Ovary (tissue), 10 donors: ENCODE measurements at places on chromosomes 1 and 21.
A peak's percentile ranks its signal among the peaks of the same experiment; 100 is the strongest.

GRCh38 chr1:242886137-242886536 is 361.6 kb upstream of the PLD5 start:
- DNase-seq: no peak

DNA sequence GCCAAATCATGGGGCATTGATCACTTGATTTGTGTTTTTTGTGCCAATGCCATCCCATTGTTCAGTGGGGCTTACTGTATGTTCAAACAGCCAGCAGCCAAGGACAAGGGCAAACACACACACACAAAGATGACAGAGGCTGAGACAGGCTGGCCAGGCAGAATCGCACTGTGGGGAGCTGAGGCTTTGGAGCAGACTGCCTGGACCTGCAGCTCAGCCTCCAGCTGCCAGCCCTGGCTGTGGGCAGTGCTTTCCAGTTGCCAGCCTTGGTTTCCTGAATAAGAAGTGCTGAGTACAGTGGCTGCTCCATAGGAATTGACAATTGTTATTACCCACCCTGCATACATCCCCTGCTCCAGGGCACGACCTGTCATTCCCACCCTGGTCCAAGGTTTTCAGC is 16.9 kb upstream of the PCP4 start:
- DNase-seq: no peak

GRCh38 chr1:98783821-98784220 is 122.3 kb downstream of the SNX7 start:
- DNase-seq: no peak

GRCh38 chr1:209391792-209392191 is 191.7 kb upstream of the CAMK1G start:
- DNase-seq: no peak

DNA sequence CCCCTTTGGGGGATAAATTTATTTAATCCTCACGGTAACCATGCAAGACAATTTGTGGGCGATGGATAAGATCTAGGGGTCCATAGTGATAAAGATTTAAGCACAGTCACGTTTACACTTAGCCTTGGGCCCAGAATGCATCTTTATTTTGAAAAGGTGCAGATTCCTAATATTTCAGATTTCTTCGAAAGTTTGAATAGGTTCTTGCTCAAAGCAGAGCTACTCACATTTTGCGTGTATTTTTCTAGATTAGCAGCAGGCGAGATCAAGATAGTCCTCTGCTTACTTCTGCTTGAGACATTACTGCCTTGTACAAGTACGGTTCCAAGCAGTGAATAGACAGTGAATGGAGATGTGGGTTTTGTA is 647 bp downstream of the TSEN15 start:
- DNase-seq: no peak

DNA sequence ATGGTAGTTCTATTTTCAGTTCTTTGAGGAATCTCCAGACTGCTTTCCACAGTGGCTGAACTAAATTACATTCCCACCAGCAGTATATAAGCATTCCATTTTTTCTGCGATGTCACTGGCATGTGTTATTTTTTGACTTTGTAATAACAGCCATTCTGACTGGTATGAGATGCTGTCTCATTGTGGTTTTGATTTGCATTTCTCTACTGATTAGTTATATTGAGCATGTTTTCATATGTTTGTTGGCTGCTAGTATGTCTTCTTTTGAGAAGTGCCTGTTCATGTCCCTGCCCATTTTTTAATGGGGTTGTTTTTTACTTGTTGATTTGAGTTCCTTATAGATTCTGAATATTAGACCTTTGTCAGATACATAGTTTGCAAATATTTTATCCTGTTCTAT is 87.9 kb downstream of the RPS6KC1 start:
- no peak for DNase-seq

GRCh38 chr21:46620846-46621245 is 14.6 kb upstream of the PRMT2 start:
- DNase-seq: no peak

DNA sequence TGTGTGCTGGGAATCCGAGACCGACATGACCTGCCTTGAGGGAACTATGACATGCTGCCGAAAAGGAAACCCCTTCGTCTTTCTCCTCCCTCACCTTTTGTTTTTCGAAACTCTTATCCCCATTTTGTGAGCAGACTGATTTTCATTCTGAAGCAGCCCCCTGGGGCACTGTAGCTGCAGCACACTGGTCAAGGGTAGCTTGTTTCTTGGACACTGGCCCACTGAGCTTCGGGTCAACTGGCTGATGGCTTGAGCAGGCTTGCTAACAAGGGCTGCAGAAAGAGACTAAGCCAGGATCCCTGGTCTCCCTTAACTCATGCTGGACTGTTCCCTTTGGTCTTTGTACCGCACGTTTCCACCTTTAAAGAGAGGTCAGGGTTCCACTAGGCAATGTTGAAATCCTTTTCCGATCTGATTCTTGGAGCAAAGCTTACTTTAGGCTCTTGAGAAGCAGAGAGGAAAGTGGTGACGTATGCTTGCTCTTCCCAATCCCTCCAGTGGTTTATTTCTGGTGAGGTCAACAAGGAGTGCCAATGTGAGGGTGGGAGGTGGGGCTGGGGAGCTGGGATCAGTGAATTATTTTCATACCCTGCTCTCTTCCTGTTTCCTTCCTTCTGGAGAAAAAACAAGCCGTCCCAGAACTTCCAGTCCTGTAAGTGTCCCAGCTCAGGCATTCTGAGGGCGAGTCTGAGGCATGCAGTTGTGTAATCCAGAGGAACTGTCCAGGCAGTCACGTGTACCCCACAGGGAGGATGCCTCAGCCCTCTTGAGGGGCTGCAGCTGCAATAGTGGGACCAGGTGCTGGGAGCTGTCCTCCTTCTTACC is 7.6 kb downstream of the CYP4B1 start:
- DNase-seq: peak; percentile 53

- DNase-seq: no peak
Measured at GRCh38 chr1:209869291-209870149, 41.7 kb downstream of the UTP25 start.

DNA sequence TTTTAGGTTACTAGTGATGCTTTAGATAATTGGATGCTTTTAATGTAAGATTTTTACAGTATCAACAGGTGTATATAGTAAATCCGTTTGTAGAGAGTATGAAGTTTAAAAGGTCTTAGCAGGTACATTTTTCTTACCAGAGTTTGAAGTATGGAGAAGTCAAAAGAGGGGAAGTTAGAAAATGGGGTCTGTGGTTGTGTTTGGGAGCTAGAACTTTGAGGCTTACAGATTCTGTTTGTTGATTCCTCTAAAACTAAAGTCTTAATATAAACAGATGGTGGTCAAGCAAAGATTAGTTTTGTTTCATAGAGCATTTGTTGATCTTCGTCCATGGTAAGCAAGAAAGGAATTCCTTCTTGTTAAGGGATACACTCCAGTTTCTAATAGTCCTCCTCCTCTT is 35.8 kb downstream of the CDC42 start:
- DNase-seq: no peak

DNA sequence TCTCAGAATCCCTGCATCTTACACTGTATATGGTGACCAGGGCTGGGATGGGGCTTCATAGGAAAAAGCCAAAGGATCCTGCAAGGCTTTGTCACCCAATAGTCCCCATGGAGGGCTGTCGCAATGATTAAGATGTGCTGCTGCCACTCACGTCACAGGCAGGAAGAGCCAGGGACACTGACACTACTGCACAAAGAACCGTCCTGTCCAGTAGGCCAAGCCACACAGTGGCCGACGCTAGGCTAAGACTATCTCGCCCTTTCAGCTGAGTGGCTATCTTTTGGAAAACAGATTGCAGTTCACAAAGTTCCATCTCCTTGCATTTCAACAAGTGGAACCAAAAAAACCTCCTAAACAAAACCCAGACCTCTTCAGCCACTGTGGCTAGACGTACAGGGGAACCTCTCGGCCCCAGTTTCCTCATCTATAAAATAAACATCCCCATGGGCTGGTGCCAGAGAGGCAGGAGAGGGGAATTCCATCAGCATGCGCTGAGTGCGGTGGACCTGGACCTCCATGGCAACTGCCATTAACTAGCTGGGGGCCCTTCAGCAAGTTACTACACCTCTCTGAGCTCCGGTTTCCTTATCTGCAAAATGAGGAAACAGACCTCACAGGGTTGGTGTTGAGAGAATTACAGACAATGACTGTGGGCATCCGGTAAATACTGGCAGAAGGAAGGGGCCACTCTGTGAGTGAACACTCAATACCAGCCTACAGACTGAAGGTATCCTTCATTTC is 8.7 kb downstream of the CAPZB start:
- DNase-seq: no peak

GRCh38 chr21:42444745-42445059 is 41.0 kb downstream of the UBASH3A start:
- no peak for DNase-seq

DNA sequence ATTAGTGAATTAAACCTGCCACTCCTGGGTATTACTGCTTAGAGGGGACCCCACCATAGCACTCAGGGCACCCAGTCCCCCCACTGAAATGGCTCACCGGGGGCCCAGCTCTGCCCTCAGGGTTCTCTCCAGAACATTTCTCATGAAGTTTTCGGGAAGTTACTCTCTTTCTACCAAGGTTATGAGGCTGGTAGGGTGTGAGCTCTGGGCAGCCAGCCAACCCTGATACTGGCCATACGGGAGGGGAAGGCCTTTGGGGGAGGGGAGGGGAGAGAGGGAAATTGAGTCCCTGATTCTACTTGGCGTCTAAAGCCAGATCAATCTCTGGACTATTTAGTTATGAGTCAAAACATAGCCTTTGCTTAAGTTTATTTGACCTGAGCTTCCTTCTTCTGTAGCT is 12.9 kb upstream of the PDE9A start:
- peak; percentile 49 for DNase-seq

- no peak for DNase-seq
Measured at GRCh38 chr21:25373126-25374082, 233.9 kb downstream of the MRPL39 start.

GRCh38 chr21:29958551-29958950 is 18.8 kb upstream of the GRIK1 start:
- no peak for DNase-seq

DNA sequence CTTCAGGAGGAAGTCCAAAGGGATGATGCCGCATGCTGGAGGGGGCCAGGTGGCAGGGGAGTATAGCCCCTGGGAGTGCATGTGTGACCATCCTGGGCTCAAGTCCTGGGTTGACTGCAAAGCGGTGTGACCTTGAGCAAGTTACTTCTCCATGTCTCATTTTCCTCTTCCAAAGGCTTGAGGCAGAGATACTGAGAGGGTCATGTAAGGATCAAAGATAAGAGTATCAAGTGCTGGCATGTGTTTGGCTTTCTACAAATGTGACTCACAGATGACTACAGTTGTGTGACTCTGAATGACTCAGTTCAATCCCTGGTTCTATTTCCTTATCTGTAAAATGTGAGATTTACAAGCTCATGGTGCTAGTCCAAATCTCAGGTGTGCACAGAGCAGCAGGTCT is 26.1 kb downstream of the PROK1 start:
- no peak for DNase-seq

DNA sequence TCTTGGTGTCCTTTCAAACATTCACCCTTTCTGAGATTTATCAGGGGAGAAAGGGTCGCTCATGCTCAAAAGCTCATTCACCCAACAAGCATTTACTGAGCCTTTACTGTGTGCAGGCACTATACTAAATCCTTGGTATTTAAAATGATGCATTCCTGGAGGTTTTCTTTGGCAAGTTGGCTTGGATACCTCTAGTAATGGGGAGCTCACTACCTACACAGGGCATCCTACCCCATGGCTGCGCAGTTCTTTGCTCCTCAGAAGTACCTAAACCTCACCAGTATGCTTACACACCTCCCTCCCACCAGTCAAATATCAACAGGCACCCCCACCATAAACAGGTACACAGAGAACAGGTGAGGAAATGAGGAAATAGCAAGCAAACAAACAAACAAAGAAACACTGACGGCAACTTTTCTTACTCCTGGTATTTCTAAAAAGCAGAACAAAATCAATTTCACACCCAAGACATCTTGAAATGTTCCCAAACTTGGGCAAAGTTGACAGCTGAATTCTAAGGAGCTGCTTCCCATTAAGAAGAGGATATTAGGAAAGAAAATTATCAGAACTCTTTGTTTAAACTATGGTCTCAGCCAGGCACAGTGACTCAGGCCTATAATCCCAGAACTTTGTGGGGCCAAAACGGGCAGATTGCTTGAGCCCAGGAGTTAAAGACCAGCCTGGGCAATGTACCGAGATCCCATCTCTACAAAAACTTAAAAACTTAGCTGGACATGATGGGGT is 104.8 kb downstream of the PSMG1 start:
- no peak for DNase-seq

GRCh38 chr1:111792249-111792648 is 36.5 kb downstream of the DDX20 start:
- DNase-seq: no peak

GRCh38 chr21:21156957-21157356 is 158.7 kb downstream of the NCAM2 start:
- DNase-seq: no peak

- DNase-seq: peak; percentile 82
Measured at GRCh38 chr1:99662539-99663080, 16.7 kb downstream of the PALMD start.

DNA sequence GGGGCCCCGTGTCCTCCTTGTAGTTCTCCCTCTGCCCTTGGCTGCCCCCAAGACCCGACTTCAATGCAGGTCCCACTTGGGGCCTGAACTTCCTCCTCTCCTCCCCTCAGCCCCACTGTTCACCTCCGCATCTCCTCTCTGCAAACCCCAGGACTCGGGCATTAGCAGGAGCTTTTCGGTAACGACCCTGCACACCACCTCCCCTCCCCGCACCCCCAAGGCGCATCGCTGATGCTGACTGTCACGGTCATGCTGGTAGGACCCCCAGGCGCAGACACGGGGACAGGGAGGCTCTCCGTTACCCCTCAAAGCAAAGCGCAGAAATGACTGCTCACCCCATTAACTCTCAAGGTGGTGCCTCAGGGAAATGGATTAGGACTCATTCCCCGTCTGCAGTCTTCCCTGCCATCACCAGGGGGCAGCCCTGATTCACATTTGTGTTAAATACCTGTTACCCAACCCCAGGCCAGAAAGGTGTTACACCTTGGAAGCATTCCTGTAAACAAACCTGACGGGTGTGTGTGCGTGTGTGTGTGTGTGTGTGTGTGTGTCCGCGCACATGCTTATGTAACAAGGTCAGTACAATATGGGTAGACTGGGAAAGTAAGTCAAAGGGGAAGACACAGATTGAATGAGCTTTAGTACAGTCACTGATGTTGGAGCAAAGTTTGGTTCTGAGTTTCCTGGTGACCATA is 6.4 kb upstream of the GUCA2B start:
- DNase-seq: peak; percentile 31

- no peak for DNase-seq
Measured at GRCh38 chr1:89794406-89794805, 26.4 kb upstream of the LRRC8D start.
